Stimulated activated CD8-positive, alpha-beta memory T cell treated with anti-CD3 and anti-CD28 coated beads, Interleukin-4, amount 100 ng/mL, for 1 hour (primary cell): ENCODE measurements at places on chromosomes 3 and 15.

DNA sequence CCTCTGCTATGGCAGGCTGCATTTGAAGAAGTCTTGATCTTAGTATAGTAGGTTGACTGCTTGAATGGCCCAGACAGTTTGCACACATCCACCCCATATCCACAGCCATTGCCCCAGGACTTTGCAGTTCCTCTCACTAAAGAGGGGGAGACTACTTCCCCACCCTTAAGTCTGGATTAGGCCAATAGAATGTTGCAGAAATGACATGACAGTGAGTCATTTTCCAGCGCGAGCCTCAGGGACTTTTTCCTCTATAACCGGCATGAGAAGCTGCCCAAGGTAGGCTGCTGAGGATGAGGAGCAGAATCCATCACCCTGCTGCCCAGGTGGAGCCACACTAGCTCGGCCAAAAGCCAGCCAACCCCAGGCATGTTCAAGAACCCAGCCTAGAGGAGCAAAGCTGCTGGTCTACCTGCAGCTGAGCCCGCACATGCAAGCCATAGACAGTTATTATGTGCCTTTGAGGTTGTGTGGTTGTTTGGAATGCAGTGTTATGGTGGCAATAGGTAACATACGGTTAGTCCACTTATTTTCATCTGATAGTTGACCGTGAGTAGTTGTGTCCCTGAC lies 113.9 kb downstream of the TLE3 start:
- no peak for DNase-seq

DNA sequence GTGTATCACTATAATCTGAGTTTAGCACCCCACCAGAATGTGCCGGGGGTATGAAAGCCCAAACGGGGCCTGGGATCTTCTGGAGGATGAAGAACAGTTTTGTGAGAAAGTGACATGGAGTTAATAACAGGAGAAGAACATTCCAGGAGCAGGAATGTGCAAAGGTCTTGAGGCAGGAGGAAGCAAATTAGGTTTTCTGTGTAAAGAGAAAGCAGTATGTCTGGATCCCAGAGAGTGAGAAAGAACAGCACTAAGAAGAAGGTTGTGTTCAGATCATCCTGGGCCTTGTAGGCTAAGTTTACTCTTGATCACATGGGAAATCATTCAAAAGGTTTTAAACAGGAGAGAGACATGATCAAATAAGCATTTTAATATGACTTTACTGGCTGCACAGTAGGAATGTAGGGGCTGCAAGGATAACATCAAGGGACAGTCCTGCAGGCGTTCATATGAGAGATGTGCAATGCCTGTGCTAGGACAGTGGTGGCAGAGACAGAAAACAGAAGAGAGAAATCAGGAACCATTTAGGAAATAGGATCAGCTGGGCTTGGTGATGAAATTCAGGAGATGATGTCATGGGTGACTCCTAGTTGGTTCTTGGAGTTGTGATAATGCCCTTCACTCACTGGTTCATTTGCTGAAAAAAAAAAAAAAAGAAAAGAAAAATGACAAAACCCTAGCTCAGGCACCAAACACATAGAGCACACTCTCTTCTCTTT lies 113.5 kb downstream of the TNIK start:
- DNase-seq = no peak

DNA sequence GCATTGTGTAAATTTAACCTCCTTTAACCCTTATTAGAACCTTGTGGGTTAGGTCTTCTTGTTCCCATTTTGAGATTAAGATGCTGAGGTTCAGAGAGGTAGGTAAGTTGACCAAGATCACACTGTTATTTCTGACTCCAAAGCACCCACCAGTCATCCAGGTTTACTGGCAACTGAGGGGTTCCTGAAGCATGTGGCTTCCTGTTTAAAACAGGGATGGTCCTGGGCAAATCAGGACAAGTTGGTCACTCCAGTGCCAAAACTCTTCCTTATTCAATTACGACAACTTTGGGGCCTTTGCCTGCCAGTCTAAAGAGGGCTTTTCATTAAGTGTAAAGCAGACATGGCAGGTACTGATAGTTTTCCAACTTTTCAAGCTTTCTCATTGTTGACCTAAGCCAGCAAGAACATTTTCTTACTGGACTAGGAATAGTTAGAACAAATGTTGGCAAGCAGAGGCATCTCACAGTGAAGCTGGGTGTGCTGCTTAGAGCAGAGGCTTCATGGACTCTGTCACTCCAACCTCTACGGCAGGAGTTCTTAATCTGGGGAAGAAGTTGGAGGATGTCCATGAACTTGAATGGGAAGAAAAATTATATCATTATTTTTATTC lies 149.4 kb upstream of the ADAMTS9 start:
- DNase-seq = no peak

DNA sequence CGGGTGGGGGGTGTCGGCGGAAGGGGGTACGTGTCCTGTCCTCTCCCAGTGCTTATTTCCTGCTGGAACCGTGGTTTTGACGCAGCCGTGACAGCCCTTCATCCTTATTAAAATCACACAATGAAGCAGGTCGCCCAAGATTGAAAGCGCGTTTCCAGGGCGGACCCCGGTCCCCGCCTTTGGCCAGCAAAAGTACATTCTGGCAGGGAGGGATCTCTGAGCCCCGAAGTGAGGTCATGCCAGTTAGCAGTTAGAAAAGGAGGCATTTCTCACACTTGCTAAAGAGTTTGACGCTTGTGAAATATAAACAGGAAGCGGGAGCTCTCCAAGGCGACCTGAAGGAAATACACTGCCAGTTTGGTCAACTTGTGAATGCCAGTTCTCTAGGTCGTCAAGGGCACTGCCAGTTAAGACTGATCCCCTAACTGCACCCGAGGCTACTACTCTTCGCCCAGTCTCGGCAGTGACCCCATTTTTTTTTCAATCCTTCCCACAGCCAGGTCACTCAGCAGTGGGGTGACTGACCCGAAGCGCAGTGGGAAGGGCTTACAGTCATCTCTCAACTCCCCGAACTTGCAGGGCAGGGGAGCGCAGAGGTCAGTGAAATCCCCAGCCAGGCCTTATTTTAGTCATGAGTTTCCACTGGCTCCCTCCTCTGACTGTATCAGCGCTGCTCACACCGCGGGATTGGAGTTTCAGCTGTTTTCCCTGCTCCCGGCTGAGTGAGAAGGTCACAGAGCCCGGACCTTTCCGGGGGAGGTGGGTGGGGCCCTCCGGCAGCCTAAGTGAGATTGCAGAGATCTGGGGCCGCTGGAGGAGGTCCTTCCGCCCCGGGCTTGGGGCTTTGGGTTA lies 2.0 kb upstream of the BHLHE40 start:
- DNase-seq = no peak

GRCh38 chr3:194272221-194272620 lies 78.9 kb downstream of the CPN2 start:
- no peak for DNase-seq

DNA sequence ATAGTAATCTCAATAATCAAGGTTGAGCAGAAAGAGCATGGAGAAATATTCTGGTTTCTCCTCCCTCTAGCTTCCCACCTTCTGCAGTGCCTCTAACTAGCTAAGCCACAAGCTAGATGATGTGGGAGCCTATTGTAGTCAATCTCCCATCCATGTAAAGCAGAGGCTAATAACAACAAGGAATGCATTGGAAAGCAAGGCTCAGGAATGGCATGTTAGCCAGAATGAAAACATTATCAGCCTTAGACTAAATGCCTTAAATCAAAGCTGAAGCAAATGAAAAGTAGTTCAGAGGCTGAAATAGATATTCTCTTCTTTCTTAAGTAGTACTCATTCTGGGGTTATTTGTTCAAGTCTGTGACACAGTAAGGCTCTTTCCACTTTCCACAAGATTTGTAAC lies 350.3 kb upstream of the DPPA4 start:
- DNase-seq = no peak

DNA sequence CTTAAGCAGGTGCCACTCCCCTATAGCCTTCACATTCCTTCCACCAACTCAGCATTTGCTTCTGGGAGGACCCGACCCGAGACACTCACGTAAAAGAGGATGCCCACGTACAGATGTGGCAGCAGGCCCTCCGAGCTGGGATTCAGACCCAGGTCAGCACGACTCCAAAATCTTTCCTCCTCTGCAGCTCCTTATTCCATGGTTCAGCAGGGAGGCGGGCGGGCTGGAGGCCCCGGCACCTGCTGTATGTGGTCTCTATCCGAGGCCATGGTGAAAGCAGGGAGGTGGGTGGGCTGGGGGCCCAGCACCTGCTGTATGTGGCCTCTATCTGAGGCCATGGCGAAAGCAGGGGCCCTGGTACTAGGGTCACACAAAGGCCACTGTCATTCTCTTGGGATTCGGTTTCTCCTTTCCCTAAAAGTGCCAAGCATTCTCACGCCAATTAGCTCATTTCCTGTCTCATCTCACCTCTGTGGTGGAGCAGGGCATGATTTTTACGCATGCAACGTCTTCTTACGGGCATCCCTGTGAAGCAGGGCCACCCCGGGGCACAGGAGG lies 5.9 kb upstream of the MUC4 start:
- no peak for DNase-seq

GRCh38 chr3:66320390-66320789 lies 99.6 kb downstream of the SLC25A26 start:
- no peak for DNase-seq

DNA sequence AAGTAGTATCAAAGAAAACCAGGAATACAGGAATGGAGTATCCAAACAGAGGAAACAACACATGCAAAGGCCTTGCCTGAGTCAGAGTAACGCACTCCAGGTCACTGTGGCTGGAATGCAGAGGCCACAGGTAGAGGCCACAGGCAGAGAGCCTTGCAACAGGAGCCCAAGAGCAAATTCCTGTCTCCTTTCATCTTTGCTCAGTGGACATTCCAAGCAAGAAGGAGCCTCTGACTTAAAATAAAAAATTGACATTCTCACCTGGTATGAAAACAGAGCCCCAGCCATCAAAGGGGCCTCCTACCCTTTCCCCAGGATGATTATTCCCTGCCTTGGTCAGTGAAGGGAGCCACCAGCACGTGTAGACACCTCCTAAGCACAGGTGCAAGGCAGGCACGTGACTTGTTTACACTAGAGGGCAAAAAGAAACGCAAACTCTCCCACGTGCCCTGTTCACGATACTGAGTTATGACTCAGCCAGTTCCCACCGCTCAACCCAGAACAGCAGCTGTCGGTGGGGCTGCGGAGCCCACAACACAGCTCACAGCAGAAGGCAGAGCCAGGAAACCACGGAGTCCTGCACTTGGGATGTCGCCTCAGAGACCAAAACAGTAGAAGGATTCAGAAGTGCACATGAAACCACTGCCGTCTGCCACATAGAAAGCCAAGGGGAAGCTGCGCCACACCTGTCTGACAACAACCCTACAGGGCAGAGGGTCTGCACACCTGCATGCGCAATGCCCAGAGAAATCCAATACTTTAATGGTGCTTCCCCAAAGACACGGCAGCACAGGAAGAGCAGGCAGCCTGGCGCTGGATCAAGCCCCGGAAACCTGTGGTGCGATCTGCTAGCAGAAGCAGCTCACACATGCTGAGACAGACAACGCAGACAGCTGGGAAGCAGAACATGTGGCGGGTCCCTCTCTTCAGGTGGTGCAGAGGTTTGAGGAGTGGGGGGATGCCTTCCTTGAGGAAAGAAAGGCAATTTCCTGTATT lies 52.1 kb downstream of the ITGB5 start:
- peak; percentile 13 for DNase-seq

- DNase-seq = no peak
Observed at GRCh38 chr3:169143506-169143905, 520.0 kb downstream of the MECOM start.

GRCh38 chr15:57442335-57442734 lies 66.0 kb downstream of the CGNL1 start:
- DNase-seq = no peak

DNA sequence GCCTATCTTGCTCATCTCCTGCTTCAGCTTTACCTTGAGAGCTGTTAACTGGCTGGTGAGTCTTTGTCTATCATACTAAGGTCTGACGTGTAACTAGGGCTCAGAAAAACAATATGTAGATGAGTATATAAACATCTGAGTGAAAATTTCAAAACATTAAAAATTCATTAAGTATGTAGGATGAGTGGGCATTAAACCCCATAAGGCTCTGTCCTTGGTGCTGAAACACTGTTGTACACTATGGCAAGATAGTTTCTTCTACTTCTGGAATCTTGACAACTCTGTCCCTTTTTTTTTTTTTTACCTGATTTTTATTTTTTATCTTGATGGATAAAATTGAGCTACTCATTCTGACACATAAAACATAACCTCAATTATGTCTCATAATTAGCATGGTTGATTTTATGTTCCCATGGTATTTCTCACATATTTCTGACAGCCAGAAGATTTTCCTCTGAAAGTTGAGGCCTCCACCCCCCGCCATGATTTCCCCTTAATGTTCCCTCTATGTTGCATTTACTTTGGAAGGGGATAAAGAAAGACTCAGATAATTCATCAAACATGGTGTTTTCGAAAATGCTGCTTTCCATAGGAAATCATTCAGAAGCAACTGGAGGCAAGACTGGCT lies 54.3 kb downstream of the DGKG start:
- no peak for DNase-seq

- no peak for DNase-seq
Observed at GRCh38 chr3:182848906-182849305, 55.6 kb downstream of the ATP11B start.

DNA sequence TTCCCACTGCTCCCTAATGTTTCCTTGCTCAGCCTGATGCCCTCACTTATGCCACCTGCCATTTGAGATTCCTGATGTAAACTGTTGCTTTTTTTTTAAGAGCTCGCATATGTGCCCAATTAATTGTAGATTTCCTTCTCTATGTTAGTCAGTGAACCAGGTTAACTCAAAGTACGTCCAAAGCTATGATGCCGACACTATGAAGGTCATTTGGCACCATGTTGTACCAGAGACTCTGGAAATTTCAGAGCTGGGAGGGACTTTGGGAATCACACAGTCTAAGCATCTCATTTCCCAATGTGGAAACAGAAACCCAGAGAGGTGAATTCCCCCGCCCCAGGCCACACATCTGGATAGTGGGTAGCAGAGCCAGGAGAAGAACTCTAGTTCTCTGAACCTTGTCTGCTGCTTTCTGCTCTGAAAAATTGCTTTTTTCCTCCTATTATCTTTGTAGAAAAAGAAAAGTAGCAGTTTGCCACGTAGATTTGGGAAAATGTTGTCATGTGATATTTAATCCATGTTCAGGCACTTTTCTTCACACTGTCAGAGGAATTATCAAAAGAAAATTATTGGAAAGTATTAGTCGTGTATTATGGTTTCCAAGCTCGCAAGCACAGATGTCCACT lies 38.5 kb upstream of the TNFAIP8L3 start:
- DNase-seq = no peak

DNA sequence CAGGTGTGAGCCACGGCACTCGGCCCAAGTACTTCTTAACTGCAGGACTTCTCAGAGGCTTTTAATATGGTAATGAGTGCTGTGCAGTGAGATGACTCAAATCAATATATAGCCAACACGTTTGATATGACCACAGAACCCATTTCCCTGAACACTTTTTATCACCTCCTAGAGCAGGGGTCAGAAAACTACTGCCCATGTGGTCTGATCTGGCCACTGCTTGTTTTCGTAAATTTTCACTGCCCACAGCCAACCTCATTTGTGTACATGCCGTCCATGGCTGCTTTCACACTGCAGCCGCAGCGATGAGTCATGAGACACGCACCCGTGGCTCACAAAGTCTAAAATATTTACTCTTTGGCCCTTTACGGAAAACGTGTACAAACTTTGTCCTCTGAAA lies 179.2 kb downstream of the RORA start:
- DNase-seq = no peak

GRCh38 chr3:33250712-33251111 lies 26.5 kb upstream of the FBXL2 start:
- no peak for DNase-seq
